Stimulated activated CD4-positive, alpha-beta T cell treated with anti-CD3 and anti-CD28 coated beads, Interleukin-1b, Interleukin-23, amount 100 ng/mL, for 48 hours (primary cell): ENCODE measurements at places on chromosomes 1 and 21.

DNA sequence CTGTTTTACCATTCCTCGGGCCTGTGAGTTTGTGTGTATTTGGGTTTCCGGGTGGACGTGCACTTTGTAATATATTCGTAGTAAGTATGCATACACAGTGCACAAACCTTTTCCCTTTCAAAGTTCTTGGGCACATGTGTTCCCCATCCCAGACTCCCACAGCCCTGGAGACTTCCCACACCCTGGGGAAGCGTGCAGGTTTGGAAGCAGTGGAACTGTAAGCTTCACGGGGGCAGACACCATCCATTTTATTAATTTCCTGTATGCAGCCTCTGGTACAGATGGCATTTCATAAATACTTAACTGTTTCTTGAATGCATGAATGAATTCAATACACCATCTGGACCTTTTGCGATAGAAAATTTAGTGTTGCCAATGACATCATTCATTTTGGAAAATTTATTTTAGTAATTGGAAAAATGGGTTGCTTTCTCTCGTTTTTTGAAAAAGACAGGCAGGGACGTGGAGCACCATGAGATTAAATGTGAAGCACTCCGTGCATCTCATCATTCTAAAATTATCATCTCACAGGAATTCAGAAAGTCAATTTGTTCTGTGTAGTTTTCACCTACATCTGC lies 10.8 kb downstream of the ETS2 start:
- DNase-seq = no peak

DNA sequence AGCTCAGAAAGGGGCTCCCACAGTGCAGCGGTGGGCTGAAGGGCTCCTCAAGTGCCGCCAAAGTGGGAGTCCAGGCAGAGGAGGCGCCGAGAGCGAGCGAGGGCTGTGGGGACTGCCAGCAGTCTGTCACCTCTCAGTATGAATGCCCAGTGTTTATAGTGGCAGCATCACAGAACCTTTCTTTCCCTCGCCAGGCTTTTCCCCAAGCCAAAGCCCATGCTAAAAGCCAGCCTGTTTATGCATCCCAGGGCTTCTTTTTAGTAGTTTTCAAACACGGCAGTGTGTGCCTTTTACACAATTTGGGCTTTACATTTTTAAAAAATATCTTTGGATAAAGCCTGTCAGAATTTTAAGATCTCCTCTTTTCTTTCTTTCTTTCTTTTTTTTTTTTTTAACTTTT lies 70.6 kb downstream of the CENPF start:
- no peak for DNase-seq

DNA sequence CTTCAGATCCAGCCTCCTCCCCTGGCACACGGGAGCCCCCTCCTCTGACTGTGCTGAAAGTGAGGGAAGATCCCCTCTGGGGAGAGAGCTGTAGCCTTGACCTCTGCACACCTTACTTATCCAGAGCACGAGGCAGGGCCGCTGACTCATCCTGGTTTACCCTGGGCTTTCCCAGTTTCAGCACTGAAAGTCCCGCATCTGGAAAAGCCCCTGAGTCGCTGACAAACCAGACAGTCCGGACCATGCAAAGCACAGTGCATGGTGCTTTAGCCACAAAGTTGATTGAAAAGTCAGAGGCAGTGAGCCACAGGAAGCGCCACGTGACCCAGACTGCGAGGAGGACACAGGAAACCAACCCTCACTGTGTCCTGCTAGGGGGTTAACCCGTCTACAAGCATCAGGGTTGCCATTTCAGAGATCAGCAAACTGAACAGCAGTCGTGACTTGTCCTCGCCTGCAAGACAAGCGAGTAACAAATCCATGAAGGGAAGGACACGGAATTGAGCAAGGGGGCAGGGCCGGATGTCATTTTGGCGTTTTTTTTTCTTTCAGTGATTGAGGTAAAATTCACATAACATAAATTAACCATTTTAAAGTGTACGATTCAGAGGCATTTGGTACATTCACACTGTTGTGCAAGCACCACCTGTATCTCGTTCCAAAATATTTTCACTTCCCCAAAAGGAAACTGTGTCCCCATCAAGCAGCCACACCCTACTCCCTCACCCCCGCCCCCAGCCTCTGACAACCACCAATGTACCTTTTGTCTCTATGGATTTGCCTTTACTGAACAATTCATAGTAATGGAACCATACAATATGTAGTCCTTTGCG lies 19.9 kb upstream of the IFNGR2 start:
- peak; percentile 76 for DNase-seq

GRCh38 chr21:31457675-31458074 lies 113.6 kb upstream of the TIAM1 start:
- no peak for DNase-seq

- no peak for DNase-seq
Measured at GRCh38 chr1:177278626-177279390, 108.0 kb downstream of the BRINP2 start.

DNA sequence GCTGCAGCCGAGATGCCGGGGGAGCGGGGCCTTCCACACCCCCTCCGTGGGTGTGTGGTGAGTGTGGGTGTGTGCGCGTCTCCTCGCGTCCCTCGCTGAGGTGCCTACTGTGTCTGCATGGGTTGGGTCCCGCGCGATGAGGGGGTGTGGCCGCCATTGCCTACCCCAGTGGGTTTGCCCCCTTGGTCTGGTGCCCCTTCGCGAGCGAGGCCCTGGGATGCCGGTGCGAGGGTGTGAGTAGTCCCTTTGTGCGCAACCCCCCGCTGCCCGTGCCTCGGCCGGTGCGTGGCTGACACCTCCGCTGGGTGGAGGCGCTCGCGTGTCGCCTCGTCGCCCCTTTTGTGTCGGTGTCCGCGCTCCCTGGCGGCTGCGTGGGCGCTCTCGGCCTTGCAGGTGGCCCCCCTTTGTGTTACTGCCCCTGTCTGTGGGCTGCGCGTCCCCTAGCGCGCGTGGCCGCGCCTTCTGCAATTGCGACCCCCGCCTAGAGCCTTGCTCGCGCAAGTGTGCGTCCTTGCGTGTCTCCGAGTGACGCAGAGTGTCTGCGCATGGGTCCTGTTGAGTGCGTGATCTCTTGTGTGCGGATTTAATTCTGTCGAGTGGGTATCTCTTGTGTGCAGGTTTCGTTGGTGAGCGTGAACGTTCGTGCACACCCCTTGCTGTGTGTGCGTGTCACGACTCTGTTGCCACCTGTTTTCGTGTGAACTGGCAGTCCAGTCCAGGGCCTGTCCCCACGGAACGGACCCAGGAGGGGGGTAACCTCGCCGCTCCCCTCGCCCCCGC lies 553 bp downstream of the TTC3 start:
- peak; percentile 49 for DNase-seq

DNA sequence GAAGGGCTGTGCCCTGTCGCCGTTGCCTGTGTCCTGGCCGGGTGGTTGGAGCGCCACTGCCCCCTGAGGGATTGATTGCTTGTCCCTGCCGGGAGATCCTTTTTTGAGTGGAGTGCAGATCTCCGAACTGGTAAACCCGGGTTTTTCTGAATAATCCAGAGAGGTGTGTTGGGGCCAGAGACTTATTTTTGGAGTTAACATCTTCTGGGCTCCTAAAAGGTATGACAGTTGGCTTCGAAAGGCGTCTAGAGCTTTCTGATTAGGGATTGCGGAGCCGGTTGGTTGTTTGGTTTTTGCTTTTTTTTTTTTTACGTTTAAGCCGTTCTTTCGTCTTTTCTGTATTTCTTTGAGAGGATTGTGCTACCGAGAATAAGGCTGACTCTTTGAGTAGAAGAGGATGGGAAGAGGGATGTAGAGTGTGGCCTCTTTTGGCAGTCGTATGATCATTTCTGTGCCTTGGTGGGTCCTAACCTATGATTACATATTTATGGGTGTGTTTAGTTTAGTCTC lies 756 bp downstream of the RLF start:
- DNase-seq = no peak

GRCh38 chr21:44357064-44357837 lies 3.8 kb downstream of the TRPM2 start:
- DNase-seq = no peak

DNA sequence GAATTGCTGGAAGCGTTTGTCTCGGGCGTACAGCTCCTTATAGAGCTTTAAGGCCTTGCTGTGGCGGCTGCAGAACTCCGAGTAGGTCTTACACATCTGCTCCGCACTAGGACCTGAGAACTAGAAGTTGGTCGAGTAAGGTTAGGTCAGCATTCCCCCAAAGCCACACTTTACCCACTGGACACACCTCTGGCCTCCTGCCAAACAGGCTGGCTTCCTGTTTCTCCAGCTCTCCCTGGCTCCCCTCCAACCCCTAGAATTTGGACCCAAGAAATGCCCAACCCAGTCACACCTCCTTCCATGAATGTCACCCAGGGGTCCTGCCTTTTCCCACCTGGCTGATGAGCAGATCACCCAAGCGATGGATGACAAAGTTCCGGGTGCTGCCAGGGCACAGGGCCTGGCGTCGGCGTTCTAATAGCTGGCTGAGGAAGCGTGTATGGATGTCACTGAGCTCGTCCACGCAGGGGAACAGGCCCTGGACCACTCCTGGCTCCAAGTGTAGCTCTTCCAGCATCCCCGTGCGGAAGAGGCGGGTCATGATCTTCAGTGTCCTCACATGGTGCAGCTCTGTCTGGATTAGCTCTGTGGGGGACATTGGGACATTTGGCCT lies 15.6 kb downstream of the ARHGEF2 start:
- no peak for DNase-seq

GRCh38 chr1:205244384-205244783 lies 16.6 kb downstream of the TMCC2 start:
- DNase-seq = no peak

GRCh38 chr1:102174259-102174863 lies 177.6 kb upstream of the OLFM3 start:
- no peak for DNase-seq

DNA sequence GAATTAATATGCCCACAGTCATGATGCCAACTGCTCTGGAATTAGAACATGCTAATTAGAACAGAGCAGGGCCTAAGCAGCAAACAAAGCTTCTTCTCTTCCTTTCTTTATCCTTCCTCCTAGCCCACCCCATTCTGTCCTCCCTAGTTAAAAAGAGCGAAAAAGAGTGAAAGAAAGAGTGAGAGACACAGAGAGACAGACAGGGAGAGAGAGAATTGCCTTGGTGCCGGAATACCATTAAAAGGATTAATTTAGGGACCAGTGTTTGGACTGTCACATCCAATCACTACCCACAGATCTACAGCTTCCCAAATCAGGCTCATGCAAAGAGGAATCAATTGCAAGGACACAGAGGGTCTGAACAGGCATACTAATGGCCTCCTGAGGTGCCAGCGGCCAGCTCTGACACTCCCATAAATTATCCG lies 7.0 kb downstream of the ERI3 start:
- DNase-seq = no peak

DNA sequence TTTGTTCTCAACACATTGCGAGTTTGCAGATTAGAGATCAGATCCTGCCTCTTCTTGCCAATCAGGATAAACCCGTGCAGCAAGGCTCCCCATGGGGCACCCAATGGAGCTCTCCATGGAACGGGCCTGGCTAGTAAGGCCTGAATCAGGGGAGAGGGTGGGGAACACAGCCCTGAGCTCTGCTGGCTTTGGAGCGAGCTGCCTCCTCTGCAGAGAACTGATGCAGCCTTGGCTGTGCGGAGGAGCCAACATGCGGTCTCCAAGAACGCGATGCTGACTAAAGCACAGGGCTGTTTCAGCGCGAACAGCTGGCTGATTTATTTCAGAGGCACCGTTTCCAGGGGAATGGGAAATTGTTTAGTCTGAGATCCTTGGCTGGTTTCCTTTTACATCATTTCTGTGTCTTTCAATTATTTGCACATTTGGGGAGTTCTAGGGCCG lies 139.7 kb downstream of the TSEN15 start:
- DNase-seq = no peak

DNA sequence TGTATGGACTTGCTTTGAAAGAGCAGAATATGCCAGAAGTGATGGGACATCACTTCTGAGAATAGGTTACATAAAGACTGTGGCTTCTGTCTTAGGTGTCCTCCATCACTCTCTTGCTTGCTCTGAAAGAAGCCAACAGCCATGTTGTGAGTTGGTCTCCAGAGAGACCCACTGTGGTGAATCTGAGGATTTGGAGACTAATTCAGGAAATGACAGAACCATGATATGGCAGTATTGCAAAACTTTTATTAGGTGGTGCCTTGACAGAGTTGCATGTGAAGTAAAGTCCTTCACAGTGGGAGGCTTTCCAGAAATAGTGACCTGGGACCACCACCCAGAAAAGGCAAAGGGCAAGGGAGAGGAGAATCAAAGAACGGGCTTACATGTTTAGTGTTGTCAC lies 628.6 kb downstream of the KCNT2 start:
- DNase-seq = no peak

DNA sequence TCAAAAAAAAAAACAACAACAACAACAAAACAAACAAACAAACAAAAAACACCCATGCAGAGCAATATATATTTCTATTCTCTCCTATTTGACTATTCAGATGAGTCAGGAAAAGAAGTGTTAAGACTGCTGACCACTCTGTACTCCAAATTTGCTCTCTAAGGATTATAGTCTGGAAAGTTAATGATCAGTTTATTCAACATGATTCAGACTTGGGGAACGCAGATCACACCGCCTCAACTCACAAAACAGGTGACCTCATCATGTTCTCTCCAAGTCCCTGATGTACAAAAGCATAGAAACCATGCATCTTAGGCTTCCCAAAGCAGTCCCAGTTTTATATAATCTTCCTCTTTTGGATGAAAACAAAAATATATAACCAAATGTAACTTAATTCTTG lies 51.9 kb upstream of the PRRC2C start:
- DNase-seq = no peak

DNA sequence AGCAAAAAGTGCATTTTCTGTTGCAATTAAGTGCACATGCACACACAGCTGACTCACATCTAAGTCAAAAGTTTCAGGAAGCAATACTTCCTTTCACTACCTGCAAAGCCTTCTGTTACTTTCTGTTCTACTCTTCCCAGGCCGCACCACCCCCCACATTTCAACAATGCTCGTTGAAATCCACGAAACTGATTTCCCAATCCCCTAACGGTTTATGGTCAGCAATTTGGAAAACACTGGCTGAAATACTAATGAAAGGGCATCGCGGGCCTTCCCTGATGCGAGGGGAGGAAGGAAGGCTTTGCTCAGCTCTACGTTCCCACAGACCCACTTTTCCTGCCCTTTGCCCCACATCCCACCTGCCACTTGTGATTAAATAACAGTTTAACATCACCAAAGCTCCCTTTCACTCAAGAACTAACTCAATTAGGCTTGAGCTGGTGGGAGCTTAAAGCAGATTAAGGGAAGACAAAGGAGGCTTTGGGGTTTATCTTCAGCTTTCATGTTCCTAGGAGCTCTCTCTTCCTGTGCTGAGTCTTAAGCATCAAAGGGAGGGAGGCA lies 243.2 kb upstream of the RAB4A start:
- peak; percentile 10 for DNase-seq

GRCh38 chr1:109792056-109792831 lies 28.5 kb upstream of the EPS8L3 start:
- DNase-seq = no peak
